ENCODE measurements at places on chromosomes 4 and X.

DNA sequence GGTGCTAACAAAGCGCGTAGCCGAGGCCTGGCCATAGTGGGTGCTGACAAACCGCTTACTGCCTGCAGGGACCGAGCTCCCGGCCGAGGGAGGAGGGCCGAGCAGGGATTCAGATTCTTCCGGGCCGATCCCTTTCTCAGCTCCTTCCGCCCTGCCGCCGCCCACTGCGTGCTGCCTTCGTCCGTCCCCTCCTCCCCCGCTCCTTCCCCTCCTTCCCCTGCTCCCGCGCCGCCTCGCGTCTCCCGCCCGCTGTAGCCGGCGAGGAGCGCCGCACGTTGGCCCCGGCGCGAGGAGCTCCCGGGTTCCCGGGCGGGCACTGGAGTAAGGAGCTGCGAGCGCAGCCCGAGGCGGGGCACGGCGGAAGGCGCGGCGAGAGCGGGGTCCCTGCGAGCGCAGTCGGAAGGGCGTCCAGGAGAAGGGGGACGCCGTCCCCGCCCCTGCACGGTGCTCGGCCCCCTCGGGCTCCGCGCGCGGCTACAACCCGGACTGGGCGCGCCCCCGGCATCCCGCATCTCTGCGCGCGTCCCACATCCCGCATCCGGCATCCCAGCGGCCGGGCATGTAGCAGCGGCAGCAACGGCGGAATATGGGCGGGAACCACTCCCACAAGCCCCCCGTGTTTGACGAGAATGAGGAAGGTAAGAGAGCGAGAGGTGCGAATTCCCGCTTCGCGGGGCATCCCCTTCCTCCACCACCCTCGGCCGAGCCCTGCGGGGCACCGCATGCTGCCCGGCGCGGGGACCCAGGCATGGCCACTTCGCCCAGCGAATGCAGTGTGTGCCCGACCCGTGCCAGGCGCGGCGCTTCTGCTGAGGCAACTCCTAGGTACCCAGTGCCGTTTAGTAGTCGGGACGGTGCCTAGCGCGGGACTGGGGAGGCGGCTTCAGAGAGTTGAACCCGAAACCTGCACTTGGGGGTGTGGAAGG lies at the start of gene STK32B:
STK32B (plus strand) TSS at position 203 of the 926 bp plus-strand sequence.
- DNase-seq = no peak

DNA sequence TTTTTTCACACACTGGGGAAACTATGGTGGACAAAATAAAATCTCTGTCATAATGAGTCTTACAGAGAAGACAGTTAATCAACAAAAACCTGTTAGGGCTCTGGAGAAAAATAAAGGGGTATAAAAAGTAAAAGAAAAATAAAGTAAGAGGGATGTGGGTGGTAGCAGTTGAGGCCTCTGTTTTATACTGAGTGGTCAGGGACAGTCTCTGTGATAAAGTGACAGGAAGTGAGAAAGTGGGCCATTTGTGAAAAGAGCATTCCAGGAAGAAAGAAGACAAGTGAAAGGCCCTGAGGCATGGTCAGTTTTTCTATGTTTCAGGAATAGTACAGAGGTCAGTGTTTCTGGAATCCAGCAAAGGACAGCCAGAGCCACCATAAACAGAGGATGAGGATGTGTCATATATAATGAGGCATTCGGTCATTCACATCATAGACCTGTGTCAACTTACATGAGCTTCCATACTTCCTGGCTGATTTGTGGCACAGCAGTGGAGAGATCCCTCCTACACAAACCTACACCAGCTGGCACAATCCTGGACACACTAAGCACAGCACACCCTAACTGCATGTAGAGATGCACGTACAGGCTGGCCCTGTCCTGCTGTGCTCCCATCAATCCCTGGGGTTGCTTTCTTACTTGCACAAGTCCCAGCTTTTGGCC lies 64.4 kb upstream of the NAP1L5 start:
- no peak for DNase-seq

DNA sequence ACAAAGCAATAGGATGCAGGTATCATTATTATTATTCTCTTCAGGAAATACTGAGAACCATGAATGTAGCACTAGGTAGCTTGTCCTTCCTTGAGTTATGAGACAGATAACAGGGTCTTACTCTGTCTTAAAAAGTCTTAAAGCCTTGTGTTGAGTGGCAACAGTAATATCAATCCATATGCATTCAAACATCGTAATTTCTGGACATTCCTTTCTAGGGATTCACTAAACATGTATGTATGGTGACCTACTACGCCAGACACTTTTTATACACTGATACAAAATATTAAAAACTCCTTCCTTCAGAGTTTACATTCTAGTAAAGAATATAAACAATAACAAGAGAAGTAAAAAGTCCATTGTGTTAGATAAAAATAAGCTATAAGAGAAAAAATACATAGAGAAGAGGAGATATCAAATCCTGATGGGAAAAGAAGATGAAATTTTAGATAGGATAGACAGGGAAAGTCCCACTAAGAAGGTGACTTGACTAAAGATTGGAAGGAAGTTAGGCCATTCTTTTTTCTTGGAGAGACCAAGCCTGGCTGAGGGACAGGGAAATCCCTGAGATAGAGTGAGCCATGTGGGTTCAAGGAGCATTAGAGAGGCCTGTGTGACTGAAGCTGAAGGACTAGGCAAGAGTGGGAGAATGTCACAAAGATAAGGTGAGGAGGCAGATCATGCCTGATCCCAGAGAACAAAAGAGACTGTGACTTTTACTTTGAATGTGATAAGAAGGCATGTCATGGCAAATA lies 5.0 kb upstream of the DDX60L start:
- no peak for DNase-seq

DNA sequence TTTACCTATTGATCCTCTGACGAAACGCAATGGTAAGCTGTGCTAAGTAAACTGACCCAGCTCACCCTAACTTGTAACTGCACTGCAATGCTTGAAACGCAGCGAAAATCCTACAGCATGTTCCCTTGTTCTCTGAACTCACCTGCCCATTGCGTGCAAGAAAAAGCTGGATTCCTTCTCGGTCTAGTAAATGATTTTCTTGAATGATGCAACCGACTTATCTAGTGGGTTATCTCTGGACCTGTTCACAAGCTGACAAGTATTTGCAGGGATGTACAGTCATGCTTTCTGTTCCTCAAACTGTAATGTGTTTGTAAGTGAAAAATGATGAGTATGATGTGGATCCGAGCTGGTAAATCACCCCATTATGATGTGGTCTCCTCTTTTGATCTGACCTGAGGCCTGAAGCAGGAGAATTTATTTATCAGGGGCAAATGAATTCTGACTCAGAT lies 140.1 kb downstream of the BTC start:
- DNase-seq = no peak

DNA sequence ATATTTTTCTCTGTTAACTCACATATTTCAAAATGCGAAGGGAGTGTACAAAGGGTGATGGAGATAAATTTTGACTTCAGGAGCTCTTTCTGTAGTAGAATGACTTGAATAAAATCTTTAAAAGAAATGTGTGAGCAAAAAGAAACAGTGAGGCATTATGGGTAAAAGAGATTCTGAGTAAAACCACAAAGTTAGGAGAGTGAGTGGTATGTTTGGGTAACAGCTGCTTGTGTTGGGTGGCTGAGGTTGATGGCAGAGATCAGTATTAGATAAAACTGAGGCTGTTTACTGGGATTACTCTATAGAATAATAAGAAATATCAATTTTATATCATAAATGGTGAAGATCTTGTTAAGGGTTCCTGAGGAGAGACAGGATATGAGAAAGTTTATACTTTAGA lies 434.2 kb upstream of the AMOT start:
- DNase-seq = no peak

DNA sequence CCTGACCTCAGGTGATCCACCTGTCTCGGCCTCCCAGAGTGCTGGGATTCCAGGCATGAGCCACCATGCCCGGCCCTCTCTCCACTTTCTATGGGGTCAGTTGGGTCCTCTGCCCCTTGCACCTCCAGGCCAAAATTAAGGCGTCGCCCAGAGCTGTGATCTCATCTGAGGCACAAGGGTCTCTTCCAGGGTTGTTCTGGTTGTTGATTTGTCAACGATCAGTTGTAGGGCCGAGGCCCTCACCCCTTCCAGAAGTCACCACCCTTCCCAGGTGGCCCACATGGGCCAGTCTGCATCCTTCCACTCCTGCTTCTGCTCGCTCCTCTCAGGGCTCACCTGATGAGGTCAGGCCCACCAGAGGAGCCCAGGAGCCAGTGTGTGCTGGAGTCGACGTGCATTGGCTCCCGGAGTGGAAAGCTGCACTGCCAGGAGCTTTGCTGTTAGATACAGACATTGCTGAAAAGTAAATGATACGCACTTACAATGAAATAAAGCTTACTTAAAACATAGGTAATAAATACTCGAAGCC lies 14.3 kb upstream of the TMEM271 start:
- no peak for DNase-seq

DNA sequence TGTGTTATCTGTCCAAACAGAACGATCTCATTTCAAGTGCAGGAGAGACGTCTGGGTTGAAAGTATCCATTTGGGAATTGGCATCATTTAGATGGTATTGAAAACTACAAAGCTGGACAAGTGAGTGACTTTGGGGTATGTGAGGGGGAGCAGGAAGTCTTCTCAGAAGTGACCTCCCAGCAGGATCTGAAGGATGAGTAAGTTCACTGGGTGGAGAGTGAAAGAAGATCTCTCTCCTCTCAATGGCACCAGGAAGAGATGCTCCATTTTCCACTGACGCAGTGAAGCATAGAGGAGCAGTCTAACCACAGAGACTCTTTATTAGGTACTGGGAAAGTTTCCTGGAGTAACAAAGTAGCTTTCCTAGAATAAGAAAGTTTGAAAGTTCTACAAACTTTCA lies 161.0 kb downstream of the CPE start:
- no peak for DNase-seq

DNA sequence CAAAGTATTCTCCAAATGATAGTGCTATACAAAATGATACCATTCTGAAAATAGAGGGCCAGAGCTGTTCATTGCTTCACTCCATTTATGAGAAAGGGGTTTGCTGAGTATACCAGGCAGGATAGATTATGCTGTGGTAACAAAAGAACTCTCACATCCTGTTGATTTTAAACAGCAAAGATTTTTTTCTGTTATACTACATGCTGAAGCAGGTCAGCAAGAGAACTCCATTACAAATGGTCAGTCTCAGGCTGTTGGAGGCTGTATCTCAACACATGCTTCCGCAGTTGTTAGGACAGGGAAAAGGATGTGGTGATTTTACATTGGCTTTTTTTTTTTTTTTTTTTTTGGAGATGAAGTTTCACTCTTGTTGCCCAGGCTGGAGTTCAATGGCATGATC lies 13.7 kb upstream of the KLHL5 start:
- DNase-seq = no peak

DNA sequence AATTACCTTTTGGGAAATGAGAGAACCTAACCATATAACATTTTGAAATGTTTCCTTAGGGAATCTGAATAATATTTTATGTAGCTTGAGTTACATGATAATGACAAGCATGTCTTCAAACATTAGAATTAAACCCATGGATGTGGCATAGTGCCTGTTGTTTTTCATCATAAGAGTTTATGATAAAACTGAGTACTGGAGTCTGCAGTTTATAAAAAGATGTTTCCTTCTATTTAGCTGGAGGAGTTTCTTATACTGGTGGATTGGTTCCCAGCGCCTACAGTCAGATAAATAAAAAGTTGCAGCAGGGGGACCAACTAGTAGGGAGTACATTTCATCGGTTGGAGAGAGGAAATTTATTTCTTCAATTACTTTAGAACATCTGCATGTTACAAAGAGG lies 70.1 kb upstream of the PCDH18 start:
- DNase-seq = no peak

GRCh38 chr4:24747234-24747975 lies 48.0 kb upstream of the SOD3 start:
- DNase-seq = no peak

GRCh38 chrX:17859609-17860178 lies 1.4 kb downstream of the RAI2 start:
- no peak for DNase-seq

DNA sequence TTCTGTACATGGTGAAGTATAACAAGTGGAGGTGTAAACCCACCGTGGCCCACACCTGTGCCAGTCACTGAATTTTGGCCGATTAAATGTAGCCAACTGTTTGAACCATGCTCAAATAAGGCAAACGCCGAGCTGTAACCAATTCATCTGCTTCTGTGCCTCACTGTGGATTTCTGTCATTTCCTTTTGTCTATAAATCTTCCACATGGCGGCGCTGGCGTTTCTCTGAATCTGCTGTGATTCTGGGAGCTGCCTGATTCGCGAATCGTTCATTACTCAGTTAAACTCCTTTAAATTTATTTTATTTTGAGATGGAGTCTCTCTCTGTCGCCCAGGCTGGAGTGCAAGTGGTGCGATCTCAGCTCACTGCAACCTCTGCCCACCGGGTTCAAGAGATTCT lies 19.2 kb downstream of the SUPT20HL2 start:
- DNase-seq = no peak

- no peak for DNase-seq
These were observed 47.4 kb downstream of the NOP14 start for GRCh38 chr4:2915789-2916188.

- no peak for DNase-seq
These were observed 91.9 kb downstream of the CHST7 start for GRCh38 chrX:46665232-46666152.

GRCh38 chrX:100477467-100477866 lies 67.4 kb upstream of the PCDH19 start:
- DNase-seq = no peak

DNA sequence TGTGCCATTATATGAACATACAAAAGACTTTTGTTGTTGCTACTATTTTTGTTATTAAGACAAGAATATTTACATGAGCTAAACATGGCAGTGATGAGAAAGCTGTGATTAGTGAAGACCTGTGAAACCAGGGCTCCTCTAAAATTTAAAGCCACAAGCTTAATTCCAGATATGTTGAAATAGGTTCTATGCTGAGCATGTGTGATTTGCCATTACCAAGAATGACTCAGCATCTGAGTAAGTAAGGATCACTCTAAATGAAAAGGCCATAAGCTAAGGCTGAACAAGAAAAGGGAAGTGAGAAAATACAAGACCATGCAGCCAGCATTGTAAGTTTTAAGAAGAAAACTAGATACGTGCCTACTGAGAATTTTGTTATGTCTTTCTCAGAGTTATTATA lies 75.9 kb upstream of the CAMK2D start:
- peak; percentile 2 for DNase-seq

GRCh38 chr4:149884529-149885181 lies 69.0 kb upstream of the IQCM start:
- no peak for DNase-seq

- no peak for DNase-seq
These were observed 153.0 kb upstream of the PSAPL1 start for GRCh38 chr4:7587433-7588405.

- no peak for DNase-seq
These were observed 114.5 kb downstream of the TSPAN7 start for GRCh38 chrX:38675856-38676255.

- DNase-seq = no peak
These were observed 61.6 kb downstream of the SAT1 start for GRCh38 chrX:23844502-23845138.

DNA sequence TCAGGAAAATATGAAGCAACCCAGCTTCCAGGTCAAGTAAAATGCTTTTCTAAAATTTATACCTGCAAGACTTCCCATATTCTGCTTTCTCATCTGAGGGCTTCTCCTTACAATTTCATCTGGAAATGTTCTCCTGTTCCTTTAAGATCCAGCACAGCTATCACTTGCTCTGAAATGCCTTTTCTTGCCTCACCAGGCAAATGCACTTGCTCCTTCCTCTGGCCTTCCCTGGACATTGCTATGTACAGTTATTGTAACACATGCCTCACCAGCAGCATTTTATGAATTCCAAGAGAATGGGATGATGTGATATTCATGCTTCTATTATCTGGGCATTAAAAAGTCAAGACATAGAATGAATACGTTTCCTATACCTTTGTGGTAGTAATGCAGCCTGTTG lies 842.1 kb upstream of the INTU start:
- DNase-seq = no peak

GRCh38 chrX:12789976-12790375 lies 1.2 kb upstream of the PRPS2 start:
- DNase-seq = no peak

Data from Panc1 (cell line).